Fibroblast of gingiva (primary cell): ENCODE measurements at places on chromosomes 5 and 9.

DNA sequence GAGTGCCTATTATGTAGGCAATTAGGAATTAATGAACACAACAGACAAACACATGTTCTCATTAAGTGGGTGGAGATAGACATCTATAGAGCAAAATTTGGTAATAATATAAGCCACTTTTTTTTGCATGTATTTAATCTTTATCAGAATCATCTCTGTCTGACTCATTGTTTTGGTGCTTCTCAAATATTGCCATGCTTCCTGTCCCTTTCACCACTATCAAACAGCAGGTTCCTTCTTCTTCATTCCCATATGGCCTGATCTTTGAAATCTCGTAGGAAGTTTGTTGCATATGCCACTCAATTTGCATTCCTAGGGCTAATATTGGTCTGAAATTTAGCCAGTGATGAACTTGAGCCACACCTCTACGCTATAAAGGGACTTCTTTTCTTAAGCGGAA, 128.9 kb upstream of the SPEF2 start:
- DNase-seq, result no peak

- peak; percentile 67 for DNase-seq
Observed at GRCh38 chr9:88173378-88173999, 35.2 kb upstream of the SPATA31C2 start.

DNA sequence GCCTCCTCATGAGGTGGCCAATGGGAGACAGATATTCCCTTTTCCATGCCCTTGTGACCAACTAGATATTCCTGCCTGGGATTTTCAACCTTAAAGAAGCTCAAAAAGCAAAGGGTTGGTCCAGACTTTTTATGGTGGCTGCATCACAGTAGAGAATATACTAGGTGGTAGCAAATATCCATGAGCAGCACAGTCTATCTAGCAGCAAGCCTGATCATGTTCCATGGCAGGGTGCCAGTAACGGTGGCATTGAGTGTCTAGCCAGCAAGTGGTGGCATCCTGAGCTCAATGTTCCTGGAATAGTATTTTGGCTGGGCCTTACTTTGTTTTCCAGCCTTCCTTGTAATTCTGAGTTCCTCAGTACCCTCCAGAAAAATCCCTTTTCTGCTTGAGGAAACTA, 25.8 kb downstream of the CDC25C start:
- DNase-seq, result no peak

DNA sequence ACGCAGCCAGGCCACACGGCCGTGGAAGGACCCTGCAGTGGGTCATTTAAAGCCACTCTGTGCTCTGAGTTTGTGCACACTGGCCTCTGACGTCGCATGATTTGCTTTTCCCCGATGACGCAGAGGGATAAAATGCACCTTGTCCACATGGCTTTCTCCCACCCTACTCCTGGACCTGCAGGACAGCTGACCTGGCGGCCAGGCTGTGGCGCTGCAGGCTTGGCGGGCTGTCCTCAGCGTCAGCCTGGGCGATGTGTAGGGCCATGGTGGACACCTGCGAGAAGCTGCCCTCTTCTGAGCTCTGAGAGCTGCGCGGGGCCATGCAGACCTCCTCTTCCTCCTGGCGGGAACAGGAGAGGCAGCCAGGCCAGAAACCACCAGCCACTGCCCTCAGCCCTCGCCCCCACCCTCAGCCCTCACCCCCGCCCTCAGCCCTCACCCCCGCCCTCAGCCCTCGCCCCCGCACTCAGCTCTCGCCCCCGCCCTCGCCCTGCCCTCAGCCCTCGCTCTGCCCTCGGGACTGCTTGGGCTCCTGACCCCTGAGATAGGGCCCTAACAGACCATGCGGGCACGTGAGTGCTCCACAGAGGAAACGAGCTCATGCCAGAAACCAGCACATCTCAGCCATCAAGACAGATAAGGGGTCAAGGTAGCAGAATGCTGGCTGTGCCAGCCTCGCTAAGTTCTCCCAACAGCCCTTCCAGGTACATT, 20.0 kb upstream of the SCGB3A1 start:
- no peak for DNase-seq

DNA sequence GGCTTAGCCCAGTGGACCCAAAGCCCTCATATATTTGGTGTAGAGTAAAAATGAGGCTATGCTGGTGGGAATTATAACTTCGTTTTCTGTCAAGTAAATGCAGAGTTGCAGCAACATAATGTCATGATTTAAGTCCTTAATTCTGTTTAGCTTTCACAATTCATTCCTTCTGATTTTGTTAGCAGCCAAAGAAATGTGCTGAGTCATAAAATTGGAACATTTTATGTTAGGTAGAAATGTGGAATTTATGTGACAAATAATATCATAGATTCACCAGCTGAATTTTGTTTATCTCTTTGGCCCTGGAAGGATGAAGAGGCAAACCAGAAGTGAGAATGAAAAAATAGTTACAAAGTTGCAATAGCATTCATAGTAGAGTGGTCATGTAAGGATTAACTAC, 247.0 kb downstream of the TRPM3 start:
- DNase-seq, result peak; percentile 46

DNA sequence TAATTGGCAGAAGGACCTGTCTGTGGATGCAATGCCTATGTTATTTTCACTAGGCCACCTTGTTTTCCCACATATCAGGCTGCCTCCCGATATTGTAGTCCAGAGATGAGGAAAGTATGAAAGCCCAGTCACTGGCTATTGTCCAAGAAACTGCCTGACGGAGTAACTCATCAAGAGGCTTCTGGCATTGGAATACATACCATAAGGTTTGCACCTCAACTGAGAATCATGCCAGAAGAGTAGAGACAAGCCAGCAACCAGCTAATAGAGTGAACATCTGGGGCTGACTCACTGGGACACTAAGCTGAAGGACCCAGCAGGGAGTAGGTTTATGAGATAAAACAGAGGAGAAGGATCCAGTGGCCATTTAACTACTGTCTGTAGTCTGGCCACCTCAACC, 137.2 kb upstream of the FST start:
- peak; percentile 80 for DNase-seq

- DNase-seq, result peak; percentile 81
Observed at GRCh38 chr9:135992486-135993408, 31.6 kb upstream of the UBAC1 start.

DNA sequence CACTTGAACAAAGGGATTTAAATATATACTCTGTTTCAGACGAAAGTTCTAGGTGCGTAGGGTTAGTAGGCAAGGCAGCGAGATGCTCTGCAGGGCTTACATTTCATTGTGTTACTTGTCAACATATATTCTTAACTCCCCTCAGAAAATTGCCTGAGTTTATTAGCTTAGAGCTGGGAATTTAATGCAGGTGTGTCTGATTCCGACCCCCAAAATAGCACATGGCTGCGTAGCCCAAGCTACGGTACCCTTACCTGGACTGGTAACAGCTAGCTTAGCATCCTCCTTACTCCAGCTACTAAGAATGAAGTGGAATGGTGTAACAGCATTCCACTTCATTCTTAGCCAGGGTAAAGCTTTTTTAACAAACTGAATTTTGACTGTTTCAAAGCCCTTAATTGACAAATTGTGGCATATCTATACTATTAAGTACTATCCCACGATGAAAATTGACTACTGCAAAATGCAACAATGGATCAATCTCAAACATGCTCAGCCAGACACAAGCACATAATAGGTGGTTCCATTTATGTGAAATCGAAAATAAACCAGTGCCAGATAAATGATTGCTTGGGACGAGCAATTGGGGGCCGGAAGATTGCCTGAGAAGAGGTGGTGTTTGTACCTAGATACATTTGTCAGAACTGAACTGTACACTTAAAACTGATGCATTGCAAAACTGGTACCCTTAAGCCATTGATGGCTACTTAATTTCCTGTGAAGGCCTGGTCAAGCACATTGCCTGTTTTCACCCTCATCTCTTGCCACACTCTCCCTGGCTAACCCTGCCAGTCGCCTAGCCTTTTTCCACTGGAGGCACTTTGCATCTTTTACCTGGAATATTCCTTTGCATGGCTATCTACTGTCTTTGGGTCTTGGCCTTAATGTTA, 3.0 kb upstream of the FGF18 start:
- DNase-seq, result no peak

GRCh38 chr9:76302543-76302942, 91.7 kb downstream of the RFK start:
- DNase-seq, result no peak

DNA sequence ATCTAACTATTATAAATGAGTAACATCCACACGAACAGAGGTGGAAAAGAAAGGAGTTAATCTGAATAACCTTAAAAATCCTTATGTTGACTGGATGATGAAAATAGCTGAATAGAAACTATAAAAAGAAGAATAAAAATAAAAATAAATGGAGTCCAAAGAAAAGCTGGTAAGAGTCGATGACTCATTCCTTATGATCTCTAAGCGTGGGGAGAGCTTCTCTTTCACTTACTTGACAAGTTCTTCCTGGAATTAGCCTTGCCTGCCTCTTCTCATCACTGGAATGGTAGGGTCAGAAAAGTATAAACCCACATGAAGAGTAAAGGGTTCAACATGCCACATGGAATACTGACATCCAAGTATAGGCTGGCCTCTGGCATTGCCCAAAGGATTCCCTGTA, 477.0 kb upstream of the RGMB start:
- DNase-seq, result peak; percentile 6

- DNase-seq, result no peak
Observed at GRCh38 chr5:134732819-134733218, 5.5 kb upstream of the CAMLG start.

- DNase-seq, result no peak
Observed at GRCh38 chr5:92468295-92468694, 1085.2 kb upstream of the ARRDC3 start.

- peak; percentile 15 for DNase-seq
Observed at GRCh38 chr5:173020643-173021042, 35.5 kb upstream of the CREBRF start.

DNA sequence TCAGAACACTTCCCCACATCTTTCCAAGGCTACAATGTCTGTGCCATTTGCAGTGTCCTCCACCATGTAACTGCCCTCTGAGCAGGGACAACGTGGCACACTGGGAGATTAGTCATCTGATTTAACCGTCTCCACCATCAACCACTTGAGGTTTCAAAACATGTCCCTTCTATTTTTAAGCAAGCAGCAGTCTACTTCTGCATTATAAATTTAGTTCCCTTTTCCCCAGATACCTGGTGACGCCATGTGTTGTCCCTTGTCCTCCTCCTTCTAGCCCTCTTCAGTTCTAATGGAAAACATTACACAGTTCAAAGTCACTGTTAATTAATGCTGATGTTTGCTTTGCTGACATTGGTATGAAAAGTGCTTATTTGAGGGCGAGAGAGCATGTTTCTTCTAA, 52.8 kb downstream of the ATP10B start:
- no peak for DNase-seq

DNA sequence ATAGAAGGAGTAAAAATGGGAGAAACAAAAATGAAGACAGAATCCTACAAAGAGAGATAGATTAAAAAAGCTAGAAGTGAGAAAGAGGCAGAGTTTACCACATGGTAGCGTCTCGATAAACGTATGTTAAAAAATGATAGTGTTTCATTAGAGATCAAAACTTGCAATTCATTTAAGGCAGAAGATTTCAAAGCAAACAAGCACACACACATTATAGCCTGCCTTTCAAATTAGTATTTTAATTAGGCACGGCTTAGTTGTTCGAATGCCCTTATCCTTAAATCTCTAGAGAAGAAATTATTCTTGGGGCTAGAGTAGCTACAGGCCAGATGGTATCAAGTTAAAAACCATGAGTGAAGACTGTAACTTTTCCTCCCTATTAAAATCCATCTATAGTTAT, 6.0 kb downstream of the STOM start:
- DNase-seq, result no peak

DNA sequence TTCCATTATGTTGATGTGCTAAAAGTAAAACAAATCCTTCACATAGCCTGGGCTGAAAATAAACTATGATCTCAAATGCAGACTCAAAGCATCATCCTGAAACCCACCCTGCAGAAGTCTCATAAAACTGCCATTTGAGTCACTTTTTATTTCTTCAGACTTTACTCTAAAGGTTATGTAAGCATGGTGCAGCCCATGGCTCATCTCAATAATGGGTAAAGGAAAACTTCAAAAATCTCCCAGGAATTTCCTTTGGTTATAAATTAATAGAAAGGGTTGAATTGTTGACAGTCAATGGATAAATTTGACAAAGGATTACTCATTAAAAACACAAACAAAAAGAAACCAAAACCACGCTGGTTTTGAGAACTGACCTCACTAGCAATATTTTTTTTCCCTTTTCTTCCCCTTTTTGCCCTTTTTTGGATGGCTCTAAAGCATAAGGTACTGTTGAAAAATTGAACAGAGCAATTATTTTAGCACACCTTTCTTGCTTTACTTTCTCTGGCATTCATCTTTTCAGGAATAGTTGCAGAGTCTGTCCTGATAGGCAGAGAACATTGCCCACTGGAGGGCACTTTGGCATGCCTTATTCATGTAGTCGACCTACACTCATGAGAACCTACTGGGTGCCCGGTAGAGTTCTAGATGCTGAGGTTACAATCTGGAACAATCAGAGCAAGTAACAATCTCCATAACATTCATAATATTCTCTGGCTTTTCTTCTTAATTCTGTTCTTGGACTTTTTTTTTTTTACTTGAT, 191.4 kb downstream of the TMEM167A start:
- DNase-seq, result no peak

DNA sequence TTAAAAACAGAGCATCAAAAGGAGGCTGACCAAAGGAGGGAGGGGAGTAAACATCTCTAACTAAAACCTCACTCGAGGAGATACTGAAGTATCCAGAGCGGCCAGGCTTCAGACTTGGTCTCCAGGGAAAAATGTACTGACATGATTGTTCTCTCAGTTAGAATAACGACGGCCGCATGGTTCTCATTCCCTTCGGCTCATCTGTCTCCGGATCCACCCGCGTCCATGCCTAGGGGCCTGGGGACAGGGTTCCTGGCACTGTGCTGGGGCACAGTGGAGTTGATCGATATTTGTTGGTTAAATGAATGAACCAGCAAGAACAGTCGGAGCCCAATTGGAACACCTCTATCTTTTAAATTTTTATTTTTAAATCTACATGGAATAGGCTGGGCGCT, 167.1 kb upstream of the PHYKPL start:
- no peak for DNase-seq

- no peak for DNase-seq
Observed at GRCh38 chr9:98742325-98743280, 33.9 kb upstream of the GABBR2 start.

DNA sequence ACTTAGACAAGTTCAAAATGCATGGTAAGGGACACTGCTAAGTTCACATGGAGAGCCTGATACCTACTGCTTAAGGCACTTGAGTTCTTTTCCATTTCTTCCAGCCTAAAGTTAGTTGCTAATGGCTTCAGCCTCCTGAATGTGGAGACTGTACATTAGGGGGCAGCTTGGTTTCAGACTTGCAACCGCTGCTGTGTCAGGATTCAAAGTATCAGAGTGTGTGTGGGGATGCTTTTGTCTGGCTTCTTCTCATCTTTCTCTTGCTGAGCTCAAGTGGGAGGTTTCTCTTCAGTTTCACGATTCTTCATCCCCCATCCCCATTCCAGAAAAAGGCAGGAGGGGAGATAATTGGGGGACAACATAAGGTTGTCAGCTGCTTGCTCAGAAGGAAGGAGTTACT, 49.4 kb downstream of the ATP10B start:
- DNase-seq, result no peak

GRCh38 chr5:57598097-57598496, 115.5 kb upstream of the ACTBL2 start:
- DNase-seq, result no peak

- no peak for DNase-seq
Observed at GRCh38 chr5:139404484-139404840, 573 bp upstream of the SPATA24 start.

- DNase-seq, result no peak
Observed at GRCh38 chr5:10194083-10194482, 55.6 kb downstream of the ATPSCKMT start.

GRCh38 chr5:95718203-95718602, 12.9 kb upstream of the RHOBTB3 start:
- no peak for DNase-seq

GRCh38 chr5:36606428-36607113, at the start of gene SLC1A3:
Gene SLC1A3, plus strand, starts transcription at chr5:36606606. Its CDS starts 1,818 bp downstream, at chr5:36608424.
- DNase-seq, result peak; percentile 42
